ENCODE measurements at places on chromosomes 2 and 18. TPM values are rescaled to one million over a fixed set of nuclear protein-coding genes. Genes with fewer than 3 reads are reported as not detected.

ALS2 gene
- total RNA-seq, result 16.1 TPM

INPP5D gene
- total RNA-seq, result 38.7 TPM

LYG2 gene
- not detected for total RNA-seq

COL3A1 gene
- not detected for total RNA-seq

ZSWIM2 gene
- not detected for total RNA-seq

DNAJC5G gene
- not detected for total RNA-seq

CAPN14 gene
- total RNA-seq, result 0.42 TPM

SERPINB12 gene
- not detected for total RNA-seq

ANKZF1 gene
- total RNA-seq, result 114 TPM

ZNF804A gene
- not detected for total RNA-seq

RGPD4 gene
- total RNA-seq, result 0.87 TPM

ABHD1 gene
- total RNA-seq, result 0.44 TPM

XIRP2 gene
- total RNA-seq, result not detected

POTEE gene
- 0.37 TPM for total RNA-seq

BOLL gene
- not detected for total RNA-seq

SIX2 gene
- not detected for total RNA-seq

DNA sequence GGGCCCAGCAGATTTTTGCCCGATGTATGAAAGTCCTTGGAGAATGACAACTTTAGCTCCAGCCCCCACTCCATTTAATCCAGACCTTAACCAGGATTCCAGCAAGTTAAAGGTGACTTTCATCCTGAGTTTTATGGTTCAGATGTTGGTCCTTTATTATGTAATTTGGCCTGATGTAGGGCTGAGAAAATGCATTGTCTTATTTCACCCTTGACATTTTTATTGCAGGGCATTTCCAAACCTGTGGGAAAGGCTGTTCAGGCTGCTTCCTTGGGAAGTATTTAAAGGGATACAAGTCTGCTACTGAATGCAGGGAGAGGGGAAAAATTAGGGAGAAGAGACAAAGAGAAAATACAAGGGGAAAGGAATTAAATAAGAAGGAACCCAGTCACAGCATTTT, 48.8 kb downstream of the ASB1 start:
- no peak overlapping the region for H3K4me3 ChIP-seq
- H3K4me1 ChIP-seq, result no peaks in the 10 kb centered on the region
- no peak for DNase-seq
- peaks cover 14% of the 10 kb centered on the region for H3K36me3 ChIP-seq
- no peak overlapping the region for H3K27ac ChIP-seq
- no peaks in the 10 kb centered on the region for H3K27me3 ChIP-seq

DNA sequence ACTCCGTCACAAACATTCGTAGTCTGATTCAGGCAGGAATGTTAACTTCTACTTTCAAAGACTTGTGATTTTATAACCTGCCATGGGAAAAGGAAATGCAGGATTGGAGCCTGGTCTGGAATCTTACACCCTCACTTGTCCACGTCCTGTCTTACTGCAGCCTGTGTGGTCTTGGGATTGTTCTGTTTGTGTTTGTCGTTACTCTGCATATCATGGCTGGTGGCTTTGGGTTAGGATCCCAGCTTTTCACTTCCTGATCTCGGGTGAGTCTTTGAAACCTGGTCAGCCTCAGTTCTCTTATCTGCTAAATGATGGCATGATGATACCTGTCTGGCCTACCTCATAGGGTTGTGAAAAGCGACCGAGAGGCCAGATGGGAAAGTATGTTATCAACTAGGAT, 34.6 kb downstream of the SH3BP4 start:
- no peak for DNase-seq
- H3K4me1 ChIP-seq, result no peaks in the 10 kb centered on the region
- H3K27ac ChIP-seq, result no peak overlapping the region
- no peaks in the 10 kb centered on the region for H3K36me3 ChIP-seq
- H3K4me3 ChIP-seq, result no peak overlapping the region
- H3K27me3 ChIP-seq, result peaks cover 12% of the 10 kb centered on the region

DNA sequence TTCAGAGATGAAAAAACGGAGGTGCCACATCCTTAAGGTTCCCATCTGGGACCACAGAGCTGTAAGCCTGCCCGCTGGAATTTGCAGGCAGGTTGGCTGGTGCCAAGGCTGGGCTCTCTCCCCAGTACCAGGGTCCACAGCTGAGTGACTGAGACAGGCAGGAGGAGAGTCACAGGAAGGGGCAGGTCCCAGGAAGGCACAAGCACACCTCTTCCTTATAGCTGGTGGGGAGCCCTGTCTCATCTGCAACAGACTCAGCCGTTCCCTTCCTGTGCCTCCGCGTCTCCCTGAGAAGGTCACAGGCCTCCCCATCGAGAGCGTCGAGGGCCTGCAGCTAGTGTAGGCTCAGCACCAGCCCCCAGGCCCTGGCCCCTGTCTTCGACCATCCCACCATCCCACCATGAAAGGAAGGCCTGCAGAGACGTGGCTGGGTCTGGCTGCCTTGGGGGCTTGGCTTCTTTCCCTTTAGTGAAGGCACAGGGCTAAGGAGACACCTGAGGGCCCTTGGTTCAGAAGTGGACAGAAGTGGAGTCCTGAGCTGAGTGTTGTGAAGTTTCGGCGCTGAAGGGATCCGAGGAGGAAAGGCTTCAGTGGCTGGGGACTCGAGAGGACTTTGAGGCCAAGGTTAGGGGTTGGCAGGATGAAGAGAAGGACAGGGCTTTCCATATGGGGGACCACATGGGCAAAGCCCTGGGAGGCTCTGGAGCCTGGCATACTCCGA, 26.8 kb downstream of the GLI2 start:
- H3K4me3 ChIP-seq, result no peak overlapping the region
- no peaks in the 10 kb centered on the region for H3K36me3 ChIP-seq
- H3K27ac ChIP-seq, result no peak overlapping the region
- H3K4me1 ChIP-seq, result no peaks in the 10 kb centered on the region
- H3K27me3 ChIP-seq, result no peaks in the 10 kb centered on the region
- DNase-seq, result no peak

- no peak overlapping the region for H3K27ac ChIP-seq
- H3K4me1 ChIP-seq, result no peaks in the 10 kb centered on the region
- no peaks in the 10 kb centered on the region for H3K36me3 ChIP-seq
- DNase-seq, result no peak
- H3K4me3 ChIP-seq, result no peak overlapping the region
- peaks cover 24% of the 10 kb centered on the region for H3K27me3 ChIP-seq
Observed at GRCh38 chr18:22674272-22674671, 256.6 kb upstream of the CTAGE1 start.

DNA sequence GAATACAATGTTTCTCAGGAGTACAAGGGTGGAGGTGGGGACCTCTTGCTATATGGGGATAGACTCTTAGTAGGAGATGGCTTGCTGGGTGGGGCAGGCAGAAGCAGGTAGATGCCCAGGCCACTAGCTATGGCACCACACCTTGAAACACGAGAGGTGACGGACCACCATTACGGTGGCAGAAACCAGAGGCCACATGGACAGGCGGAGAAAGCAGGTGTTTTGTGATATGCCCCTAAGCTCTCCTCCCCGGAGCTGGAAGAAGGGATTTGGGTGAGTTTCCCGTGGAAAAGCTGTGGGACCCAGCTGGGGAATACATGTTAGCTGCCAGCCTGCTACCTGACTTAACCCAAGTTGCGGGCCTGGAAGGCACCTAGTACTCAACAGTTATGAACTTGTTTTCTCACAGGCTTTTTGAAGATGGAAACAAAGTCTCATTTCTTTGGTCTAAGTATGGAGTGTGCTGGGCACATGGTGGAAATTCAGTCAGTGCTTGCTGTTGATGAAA, 16.7 kb downstream of the PLA2R1 start:
- no peak for DNase-seq
- peaks cover 3% of the 10 kb centered on the region for H3K27me3 ChIP-seq
- H3K36me3 ChIP-seq, result no peaks in the 10 kb centered on the region
- H3K4me1 ChIP-seq, result no peaks in the 10 kb centered on the region
- no peak overlapping the region for H3K27ac ChIP-seq
- no peak overlapping the region for H3K4me3 ChIP-seq

GRCh38 chr18:8501044-8501443, 108.2 kb upstream of the RAB12 start:
- no peak for DNase-seq
- peaks cover 3% of the 10 kb centered on the region for H3K27me3 ChIP-seq
- no peaks in the 10 kb centered on the region for H3K4me1 ChIP-seq
- no peak overlapping the region for H3K27ac ChIP-seq
- no peak overlapping the region for H3K4me3 ChIP-seq

GRCh38 chr2:7437716-7438632, 520.8 kb downstream of the RNF144A start:
- H3K4me3 ChIP-seq, result no peak overlapping the region
- DNase-seq, result no peak
- H3K27me3 ChIP-seq, result no peaks in the 10 kb centered on the region
- peaks cover 84% of the 10 kb centered on the region for H3K36me3 ChIP-seq

DNA sequence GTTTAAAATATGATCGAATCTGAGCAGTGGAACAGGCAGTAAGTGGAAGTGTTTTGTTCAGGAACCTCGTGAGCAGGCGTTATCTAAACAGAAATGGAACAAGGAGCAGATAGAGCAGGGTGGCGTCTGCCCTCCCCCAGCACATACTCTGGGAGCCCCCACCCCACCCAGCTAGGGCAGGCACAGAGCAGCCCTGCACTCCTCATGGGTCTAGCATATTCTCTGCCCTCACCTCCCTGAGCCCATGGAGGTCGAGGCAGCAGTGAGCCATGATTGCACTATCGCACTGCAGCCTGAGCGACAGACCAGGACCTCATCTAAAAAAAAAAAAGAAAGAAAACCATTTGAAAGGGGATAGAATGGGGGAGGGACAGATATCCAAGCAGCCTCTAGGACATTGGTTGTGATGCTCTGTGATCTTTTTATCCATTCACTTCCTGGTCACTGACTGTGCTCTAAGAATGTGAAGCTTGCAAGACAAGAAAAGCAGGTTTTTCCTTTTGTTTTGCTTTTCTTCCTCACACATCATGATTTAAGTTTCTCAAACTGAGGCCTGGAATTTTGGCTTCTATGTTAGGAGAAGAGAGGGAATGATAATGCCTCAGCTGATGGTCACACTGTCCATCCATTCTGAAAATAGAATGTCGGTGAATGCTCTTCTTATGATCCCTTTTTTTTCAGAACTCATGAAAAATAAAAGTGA, 3.1 kb downstream of the MLPH start:
- H3K36me3 ChIP-seq, result no peaks in the 10 kb centered on the region
- peaks cover 2% of the 10 kb centered on the region for H3K4me1 ChIP-seq
- no peak overlapping the region for H3K27ac ChIP-seq
- no peak overlapping the region for H3K4me3 ChIP-seq
- H3K27me3 ChIP-seq, result peaks cover 53% of the 10 kb centered on the region

GRCh38 chr18:32588191-32588590, 117.5 kb upstream of the GAREM1 start:
- DNase-seq, result no peak
- H3K27ac ChIP-seq, result no peak overlapping the region
- peaks cover 10% of the 10 kb centered on the region for H3K27me3 ChIP-seq

GRCh38 chr2:206881708-206882410, 57.5 kb upstream of the CPO start:
- no peak for DNase-seq
- H3K4me1 ChIP-seq, result no peaks in the 10 kb centered on the region
- H3K27ac ChIP-seq, result no peak overlapping the region
- peaks cover 3% of the 10 kb centered on the region for H3K36me3 ChIP-seq

GRCh38 chr2:39731546-39731945, 47.5 kb downstream of the THUMPD2 start:
- H3K4me1 ChIP-seq, result no peaks in the 10 kb centered on the region
- H3K27me3 ChIP-seq, result no peaks in the 10 kb centered on the region
- no peak overlapping the region for H3K4me3 ChIP-seq
- H3K36me3 ChIP-seq, result peaks cover 42% of the 10 kb centered on the region
- DNase-seq, result no peak

- H3K4me1 ChIP-seq, result peaks cover 2% of the 10 kb centered on the region
- no peaks in the 10 kb centered on the region for H3K36me3 ChIP-seq
- no peak overlapping the region for H3K4me3 ChIP-seq
- H3K27me3 ChIP-seq, result no peaks in the 10 kb centered on the region
- DNase-seq, result no peak
- no peak overlapping the region for H3K27ac ChIP-seq
Observed at GRCh38 chr2:57881998-57882888, 164.4 kb upstream of the VRK2 start.

DNA sequence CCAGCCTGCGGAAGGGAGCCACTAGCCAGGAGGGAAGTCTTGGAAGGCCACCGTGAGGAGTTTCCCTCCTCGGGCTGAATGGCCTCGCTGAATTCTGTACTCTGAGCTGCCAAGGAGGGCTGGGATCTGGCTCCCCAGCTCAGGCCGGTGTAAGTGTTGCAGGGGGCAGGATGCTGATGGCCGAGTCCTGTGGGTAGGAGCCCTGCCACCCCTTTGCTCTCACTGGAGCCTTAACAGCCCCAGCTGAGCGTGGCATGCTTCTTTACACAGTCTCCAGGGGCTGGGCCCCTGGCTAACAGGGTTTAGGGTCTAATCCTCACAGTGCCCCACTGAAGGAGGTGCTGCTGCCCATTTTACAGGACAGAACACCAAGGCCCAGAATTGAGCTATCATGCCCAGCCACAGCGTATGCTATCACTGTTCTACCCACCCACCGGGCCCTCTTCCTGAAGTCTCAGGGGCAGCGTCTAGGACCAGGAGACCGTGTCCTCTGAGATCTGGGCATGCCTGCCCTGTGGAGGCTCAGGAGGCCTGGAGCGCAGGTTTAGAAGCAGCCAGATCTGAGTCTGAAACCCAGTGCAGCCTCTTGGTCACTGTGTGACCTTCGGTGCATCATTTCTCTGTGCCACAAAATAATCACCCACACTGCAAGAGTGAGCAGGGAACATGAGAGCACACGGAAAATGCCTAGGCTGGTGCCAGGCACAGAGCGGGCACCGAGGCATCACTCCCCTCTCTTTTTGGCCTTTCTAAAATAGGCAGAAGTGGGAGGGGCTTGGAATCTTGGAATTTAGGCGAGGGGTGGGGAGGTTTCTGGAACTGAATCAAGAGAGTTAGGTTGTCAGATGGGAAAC, 42.9 kb downstream of the TMEM37 start:
- no peak overlapping the region for H3K4me3 ChIP-seq
- no peak overlapping the region for H3K27ac ChIP-seq
- peaks cover 8% of the 10 kb centered on the region for H3K27me3 ChIP-seq
- H3K4me1 ChIP-seq, result no peaks in the 10 kb centered on the region
- H3K36me3 ChIP-seq, result no peaks in the 10 kb centered on the region
